ENCODE measurements at places on chromosomes 5 and 9. TPM values are rescaled to one million over a fixed set of nuclear protein-coding genes. Genes with fewer than 3 reads are reported as not detected.

Gene AQP7
- 0.25 TPM for total RNA-seq

Gene N4BP3
- total RNA-seq, result 12.8 TPM

Gene ACSL6
- total RNA-seq, result not detected

Gene TMED7
- total RNA-seq, result 72.4 TPM
